ENCODE measurements at places on chromosomes 5 and 9.

DNA sequence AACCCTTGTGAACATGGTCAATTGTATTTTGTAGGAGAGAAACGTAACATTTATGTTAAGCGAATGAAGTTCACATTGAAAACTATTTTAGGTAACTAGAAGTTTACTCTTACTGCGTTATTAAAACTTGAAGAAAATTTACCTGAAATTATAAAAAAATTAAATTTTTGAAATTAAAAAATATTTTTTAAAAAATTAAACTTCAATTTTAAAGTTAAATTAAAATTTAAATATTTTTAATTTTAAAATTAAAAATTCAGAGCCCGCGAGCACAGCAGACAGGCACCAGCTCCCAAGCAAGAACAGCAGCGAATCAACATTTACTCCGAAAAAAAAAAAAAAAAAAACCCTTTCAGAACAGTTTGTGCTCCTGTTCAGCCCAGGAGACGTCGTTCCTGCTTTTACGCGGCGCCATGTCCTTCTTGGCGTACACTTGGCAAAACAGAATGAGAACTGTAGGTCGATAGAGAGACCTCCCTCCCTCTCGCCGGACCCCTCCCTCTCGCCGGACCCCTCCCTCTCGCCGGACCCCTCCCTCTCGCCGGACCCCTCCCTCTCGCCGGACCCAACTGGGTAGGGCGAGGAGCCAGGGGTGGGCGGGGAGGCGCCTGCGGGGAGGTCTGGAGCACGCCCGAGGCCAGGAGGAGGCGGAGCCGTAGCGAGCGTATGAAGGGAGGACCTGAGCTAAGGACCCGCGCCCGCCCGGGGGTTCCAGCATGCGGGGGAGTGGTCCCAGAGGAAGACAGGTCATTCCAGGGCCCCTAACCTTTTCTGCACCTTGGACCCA is 235.8 kb downstream of the ROR2 start:
- DNase-seq = no peak

GRCh38 chr5:144318011-144318410 is 147.3 kb downstream of the KCTD16 start:
- no peak for DNase-seq

DNA sequence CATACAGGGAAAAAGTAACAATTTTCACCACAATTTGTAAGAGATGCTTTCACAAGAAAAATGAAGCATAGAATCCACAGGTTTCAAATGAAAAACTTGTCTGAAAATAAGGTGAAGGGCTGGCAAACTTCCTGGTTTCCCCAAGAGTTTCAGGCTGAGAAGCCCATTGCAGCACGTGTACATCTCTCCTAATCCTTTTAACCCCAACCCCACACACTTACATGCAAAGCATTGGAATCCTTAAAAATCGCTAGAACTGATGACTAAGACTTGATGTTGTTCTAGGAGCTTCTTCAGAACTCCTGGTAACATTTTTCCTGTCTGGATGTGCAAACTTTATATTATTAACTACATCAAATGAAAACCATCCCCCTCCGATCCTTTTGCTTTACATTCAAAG is 317.8 kb upstream of the RGMB start:
- no peak for DNase-seq

DNA sequence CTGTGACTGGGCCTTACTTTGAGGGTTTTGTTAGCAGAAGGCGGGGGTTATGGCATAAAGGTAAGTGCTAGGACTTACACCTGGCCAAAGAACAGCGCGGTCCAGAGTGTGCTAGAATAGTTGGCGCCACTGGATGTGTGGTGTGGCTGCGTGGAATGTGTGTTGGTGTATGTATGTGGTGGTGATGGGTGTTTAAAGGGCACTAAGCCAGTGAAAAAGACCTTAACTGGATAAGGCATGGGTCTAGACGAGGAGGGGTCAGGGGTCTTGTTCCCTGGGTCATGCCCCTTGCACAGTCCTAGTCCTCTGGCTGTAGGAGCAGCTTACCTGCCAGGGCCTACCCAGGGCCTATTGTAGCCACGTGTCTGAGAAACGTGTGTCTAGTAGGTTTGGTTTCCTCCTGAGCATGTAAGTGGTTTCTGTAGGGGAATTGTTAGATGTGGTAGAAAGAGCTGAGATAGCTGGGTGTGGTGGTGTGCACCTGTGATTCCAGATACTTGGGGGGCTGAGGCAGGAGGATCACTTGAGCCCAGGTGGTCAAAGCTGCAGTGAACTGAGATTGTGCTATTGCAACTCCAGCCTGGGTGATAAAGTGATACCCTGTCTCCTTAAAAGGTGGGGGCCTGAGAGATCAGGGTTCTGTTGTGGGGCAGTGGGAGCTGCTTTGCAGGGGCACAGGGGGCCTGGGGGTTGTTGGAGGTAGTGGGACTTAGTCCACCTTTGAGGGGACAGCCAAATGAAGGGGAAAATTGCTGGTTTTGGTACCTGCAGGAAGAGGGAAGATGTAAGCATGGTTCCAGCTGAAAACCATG is 55.2 kb downstream of the HSPA4 start:
- no peak for DNase-seq

GRCh38 chr5:100827481-100827889 is 75.6 kb downstream of the ST8SIA4 start:
- no peak for DNase-seq

GRCh38 chr5:156186760-156187159 is 140.2 kb upstream of the SGCD start:
- no peak for DNase-seq

GRCh38 chr5:159782995-159783300 is 133.3 kb upstream of the ADRA1B start:
- no peak for DNase-seq
